ENCODE measurements at places on chromosomes 12 and 14.

DNA sequence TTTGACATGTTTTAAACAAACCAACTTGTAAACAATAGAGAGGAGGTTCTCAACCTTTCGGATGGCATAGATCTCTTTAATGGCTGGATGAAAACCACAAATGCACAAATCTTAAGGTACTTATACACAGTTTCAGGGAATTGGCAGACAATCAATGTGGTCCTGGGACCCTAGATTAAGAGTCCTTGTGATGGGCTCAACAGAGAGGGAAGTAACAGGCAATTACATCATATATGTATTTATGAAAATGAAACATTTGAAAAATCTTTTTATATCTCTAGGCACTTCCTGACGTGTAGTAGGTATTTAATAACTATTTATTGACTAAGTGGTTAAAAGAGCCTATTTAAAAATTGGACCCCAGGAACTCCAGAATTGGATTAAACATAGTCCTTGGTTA lies 897 bp downstream of the ACTR10 start:
- DNase-seq, result no peak

- DNase-seq, result no peak
Observed at GRCh38 chr12:89775986-89776365, 67.3 kb upstream of the ATP2B1 start.

- no peak for DNase-seq
Observed at GRCh38 chr12:130838284-130838950, 633 bp downstream of the STX2 start.

DNA sequence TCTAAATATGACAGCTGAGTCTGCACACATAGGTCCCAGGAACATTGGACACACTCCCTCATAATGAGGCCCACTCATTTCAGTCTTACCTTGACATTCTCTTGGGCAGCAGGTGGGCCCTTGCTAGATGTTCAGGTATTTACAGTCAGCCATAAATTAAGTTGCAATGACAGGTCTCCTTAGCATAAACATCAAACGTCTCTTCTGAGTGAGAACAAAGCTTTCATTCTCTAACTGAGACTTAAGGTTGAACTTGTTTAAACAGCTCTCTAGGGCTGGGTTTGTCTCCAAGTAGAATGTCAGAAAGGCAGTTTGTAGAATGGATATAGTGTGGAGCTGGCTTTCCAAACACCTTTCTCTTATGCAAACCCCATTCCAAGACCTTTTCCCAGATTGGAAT lies 10.3 kb downstream of the ACVR1B start:
- no peak for DNase-seq

DNA sequence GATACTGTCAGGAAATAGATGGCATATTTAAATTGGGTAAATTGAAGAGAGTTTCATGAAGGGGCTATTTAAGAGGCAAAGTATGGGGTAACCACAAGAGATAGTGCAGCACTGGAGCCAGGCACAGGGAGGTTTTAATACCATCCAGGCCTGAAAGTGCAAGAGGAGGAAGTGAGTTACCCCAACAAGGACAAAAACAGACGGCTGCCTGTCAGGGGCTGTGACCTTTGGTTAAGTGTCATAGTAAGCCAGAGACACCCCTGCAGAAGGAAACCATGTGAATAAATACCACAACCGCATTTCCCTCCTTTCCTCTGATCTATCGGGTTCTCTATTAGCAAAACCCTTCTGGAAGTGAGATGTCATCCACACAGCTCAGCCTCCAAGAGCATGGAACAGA lies 122.0 kb upstream of the DHRS4 start:
- DNase-seq, result no peak

DNA sequence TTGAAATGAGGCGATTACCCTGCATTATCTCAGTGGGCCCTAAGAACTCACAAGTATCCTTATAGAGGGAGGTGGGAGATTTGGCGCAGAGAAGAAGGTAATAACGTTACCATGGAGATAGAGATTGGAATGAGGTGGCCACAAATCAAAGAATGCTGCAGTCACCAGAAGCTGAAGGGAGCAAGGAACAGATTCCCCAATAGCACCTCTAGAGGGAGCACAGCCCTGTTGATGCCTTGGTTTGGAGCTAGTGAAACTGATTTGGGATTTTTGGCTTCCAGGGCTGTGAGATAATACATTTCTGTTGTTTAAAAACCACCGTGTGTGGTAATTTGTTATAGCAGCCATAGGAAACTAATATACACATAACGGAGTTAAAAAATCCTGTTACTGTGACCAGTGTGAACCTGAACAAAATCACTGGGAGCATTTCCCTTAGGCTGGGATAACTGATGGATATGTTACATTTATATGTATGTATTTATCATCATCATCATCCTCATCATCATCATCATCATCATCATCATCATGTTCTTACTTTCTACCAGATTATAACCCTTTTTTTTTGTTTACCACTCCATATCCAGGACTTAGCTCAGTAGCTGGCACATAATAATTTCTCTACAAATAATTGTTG lies 100.3 kb downstream of the LIN7A start:
- peak; percentile 4 for DNase-seq
